NCI-H460 (cell line): ENCODE measurements at places on chromosomes 6 and 20. TPM values are rescaled to one million over a fixed set of nuclear protein-coding genes. Genes with fewer than 3 reads are reported as not detected.

GRCh38 chr6:146911635-146912215, 292.5 kb upstream of the STXBP5 start:
- no peak for DNase-seq

DNA sequence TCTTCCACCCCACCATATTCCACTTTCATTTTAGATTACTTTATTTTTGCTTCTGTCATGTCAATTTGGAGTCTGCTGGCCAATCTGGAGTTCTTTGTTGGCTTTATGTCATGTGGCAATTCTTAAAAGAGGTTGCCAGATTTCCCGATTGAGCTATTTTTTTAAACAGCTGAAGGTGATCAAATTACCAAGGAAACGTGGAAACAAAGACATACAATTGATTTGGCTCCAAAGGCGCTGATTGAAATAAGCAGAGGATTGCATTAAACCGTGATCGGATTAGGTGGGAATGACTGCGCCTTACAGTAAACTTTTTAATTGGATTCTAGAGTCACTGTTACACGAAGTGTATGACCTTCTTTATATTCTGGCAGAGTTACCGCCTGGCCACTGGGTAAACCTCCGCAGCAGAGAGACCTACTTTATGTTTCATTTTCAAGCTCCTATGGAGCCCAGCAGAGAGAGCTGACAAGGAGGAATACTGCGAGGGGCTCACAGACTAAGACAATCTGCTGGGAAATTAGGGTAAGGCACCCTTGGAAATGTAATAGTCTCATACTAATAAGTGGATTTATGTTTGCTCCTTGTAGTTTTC, 37.9 kb downstream of the SIM1 start:
- DNase-seq = no peak

- no peak for DNase-seq
Observed at GRCh38 chr6:130259557-130259956, 36.8 kb upstream of the SAMD3 start.

GRCh38 chr6:107576852-107577251, 86.9 kb downstream of the SOBP start:
- DNase-seq = no peak

DNA sequence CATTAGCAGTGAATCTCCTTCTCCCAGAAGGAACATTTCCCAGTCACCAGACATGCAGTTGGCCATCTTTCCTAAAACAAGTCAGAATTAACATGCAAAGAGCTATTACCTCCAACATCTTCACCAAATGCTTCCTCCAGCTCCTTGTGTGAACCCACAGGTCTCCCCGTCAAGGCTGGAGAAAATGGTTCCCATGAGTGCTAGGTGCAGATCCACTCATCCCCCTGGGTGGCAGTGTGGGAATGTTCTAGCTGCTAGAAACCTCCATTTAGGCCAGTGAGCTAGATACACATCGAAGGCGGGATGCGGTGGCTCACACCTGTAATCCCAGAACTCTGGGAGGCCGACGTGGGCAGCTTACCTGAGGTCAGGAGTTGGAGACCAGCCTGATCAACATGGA, 603.9 kb upstream of the SLC35B3 start:
- DNase-seq = peak; percentile 8

Gene RFX6
- total RNA-seq = not detected in 2 replicates

Gene PLCB4
- 14.8 and 15.2 TPM in 2 replicates for total RNA-seq
